Thoracic aorta (tissue), 2 donors: ENCODE measurements at places on chromosomes 16 and 17. TPM values are rescaled to one million over a fixed set of nuclear protein-coding genes. Genes with fewer than 3 reads are reported as not detected.

Gene FOXN1
- total RNA-seq: not detected

Gene KRTAP4-5
- total RNA-seq: not detected

Gene OR2C1
- not detected for total RNA-seq

Gene CEP112
- 19.0 TPM for total RNA-seq

Gene GPR142
- total RNA-seq: not detected

Gene GCGR
- total RNA-seq: not detected

Gene GDPD1
- total RNA-seq: 2.0 TPM

Gene ABCA3
- 25.2 TPM for total RNA-seq

Gene PTGES3L
- total RNA-seq: 1.5 TPM

DNA sequence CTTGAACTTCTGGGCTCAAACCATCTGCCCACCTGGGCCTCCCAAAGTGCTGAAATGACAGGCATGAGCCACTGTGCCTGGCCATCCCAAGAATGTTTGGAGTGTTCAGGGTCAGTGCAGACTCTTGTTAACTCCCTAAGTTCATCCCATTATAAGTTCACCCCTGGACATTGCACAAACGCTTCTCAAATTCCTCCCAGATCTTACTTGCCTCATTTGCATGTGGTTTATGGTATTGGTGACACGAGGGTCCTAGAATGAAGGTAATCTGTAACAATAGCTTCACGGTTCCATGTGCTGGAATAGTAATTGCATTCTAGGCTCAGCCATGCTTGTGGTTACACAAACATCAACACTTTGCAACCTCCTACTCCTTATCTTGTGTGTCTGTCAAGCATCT lies 5.0 kb upstream of the CCDC42 start:
- no peak for DNase-seq

GRCh38 chr16:27232061-27232900 lies 29.0 kb downstream of the KDM8 start:
- DNase-seq: no peak

GRCh38 chr17:83202002-83203000 lies 122.9 kb downstream of the METRNL start:
- peak; percentile 1 for DNase-seq

GRCh38 chr16:2473446-2473926 lies 1.4 kb upstream of the TBC1D24 start:
- DNase-seq: no peak

DNA sequence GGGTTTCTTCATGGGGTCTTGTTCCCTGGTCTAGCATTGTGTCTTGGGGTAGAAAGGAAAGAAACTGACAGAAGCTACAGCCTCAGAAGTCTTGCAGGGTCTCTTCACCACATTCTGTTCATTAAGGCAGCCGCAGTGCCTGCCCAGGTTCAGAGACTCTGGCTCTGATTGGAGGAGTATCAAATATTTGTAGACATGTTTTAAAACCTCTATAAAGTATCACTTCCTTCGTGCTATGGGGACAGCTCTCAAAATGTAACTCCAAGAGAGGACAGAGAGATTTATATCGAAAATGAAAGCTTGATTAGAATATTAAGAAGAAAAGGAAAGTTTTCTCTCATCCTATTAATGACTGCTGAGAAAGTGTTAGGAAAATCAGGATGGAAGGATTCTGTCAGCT lies 107.0 kb upstream of the CACNG3 start:
- DNase-seq: no peak

- DNase-seq: no peak
Observed at GRCh38 chr16:13795131-13795530, 124.8 kb upstream of the ERCC4 start.

DNA sequence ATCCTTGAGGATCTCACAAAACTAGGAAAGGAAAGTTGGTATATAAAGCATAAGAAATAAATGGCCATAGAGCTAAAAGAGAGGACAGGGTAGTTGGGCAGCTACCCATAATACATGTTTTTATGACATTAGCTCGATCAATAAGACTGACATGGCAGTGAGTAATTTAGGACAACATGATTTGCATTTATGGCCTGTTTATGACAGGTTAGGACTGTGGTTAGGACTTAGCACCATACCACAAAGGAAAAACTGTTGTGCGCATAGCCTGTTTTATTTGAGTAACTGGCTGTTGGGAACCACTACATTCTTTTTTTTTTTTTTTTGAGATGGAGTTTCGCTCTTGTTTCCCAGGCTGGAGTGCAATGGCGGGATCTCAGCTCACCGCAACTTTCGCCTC lies 18.0 kb upstream of the TRIM37 start:
- DNase-seq: no peak

- no peak for DNase-seq
Observed at GRCh38 chr17:78268951-78269905, 37.8 kb downstream of the TMEM235 start.

GRCh38 chr16:68231384-68232136 lies 4.4 kb downstream of the ESRP2 start:
- DNase-seq: no peak

DNA sequence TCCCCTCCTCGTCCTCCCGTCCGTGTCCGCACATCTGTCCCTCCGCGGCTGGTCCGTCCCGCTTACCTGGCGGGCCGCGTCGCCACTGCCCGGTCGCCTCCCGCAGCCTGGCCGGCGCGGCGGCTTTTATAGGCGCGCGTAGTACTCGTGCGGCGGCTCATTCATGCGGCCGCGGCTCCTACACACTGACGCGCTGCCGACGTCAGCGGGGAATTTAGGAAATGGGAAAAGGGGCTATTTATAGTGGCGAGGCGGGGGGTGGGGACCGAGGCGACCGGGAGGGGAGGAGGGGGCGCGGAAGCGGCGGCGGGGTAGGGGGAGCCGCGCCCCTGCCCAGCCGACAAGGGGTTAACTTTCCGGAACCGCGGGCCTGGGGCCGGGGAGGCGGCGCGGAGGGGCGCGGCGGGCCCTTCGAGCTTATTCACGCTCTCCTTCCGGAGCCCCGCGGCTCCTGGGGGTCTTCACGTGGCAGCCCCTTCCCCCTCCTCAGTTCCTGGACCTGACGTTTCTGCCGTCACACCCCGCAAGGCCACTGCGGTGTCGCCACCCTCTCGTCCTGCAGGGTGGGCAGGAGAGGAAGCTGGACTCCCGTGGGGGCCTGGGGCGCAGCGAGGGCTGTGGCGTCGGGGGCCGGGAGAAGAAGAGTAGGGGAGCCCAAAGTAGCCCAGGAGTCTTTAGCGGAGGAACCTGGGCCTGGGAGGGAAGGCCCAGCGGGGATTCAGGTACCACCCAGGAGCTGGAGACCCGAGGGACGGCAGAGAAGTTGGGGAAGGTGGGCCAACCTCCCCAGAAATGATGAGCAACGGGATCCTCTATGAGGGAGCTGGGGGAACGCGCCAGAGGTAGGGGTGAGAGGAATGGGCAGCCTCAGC lies 3.6 kb upstream of the HIC1 start:
- DNase-seq: no peak

GRCh38 chr16:50152807-50153595 lies at the start of gene TENT4B:
Gene TENT4B, plus strand, starts transcription at chr16:50153306. Its CDS starts 316 bp downstream, at chr16:50153622.
- DNase-seq: peak; percentile 31

DNA sequence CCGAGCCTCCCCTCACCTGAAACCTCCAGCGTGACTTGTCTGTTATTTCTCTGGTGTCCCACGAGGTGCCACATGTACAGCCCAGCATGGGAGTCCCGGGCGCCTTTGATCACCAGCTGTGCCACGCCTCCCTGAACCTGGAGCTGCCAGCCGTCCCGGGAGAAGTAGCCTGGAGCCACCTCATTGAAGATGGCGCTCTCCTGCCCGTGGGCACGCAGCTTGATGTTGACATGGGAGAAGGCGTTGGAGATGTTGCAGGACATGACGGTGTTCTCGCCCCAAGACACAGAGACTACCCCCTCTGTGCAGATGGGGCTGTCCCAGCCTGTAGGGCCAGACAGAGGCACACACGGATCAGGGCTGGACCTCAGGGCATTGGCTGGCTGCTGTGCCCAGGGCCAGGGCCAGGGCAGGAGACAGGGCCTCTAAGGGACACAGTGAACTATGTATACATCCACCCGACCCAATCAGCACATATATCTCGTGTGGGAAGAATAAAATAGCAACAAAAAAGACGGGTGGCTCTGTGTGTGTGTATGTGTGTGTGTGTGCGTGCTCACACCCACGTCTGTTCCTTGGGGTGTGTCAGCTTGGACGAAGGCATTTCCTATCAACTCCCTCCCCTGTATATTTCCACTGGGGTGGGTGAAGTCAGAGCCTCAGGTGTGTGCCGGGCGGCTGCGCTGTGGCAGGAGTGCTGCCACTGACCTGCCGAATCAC lies 7.3 kb upstream of the CD7 start:
- no peak for DNase-seq

DNA sequence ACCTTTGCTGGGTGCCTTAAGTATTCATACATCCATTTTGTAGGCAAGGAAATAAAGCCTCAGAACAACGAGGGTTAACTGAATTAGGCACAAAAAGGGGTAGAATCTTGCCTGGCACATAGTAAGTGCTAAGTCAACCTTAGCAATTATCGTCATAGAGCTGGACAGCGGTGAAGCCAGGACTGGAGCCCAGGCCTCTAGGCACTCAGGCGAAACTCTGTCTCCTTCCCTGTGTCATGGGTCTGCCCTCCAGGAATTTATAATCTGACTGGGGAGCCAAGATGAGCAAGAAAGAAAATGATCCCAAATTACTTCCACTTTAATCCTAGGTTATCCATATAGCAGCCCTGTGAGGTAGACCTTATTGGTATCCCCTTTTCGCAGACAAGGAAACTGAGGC lies 61.4 kb downstream of the KATNIP start:
- DNase-seq: no peak

- DNase-seq: no peak
Observed at GRCh38 chr17:44829523-44830358, at the start of gene GJC1. Gene GJC1, minus strand, starts transcription at chr17:44830287. Its CDS starts 24,470 bp downstream, at chr17:44805817.

DNA sequence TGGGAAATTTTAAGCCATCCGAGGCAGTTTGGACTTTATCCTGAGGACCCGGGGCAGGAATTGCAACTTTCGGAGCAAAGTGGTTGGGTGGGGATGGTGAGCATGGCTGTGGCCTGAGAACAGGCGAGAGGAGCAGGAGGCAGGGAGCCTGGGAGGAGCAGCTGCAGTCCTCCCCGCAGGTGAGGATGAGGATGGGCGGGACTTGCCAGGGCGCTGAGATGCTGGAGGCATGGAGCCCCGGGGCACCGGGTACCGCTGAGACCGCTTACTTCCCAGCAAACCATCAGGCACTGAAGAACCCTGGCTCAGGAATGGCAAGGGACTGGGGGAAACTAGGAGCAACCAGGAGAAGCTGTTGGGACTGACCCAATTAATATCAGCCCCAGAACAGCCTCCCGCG lies 210.8 kb downstream of the GSG1L start:
- no peak for DNase-seq

DNA sequence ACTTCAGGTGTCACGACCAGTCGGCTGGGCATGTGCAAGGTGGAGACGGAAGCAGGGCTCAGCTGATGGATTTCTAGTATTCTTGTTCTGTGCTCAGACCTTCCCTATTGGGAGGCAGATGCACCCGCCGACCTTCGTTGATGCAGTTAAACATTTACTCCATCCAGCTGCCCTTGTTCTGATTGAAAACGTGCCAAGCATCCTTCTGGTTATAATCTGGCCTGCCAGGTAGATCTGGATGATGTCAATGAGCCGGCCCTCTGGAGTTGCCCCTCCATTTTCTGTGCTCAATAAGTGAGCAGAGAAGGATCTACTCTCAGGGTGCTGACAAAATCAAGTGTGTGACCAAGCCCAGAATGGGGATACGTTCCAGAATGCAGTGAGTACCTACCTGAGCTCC lies 38.3 kb downstream of the CCDC182 start:
- no peak for DNase-seq

- peak; percentile 39 for DNase-seq
Observed at GRCh38 chr17:8698162-8698971, 46.3 kb downstream of the CCDC42 start.

DNA sequence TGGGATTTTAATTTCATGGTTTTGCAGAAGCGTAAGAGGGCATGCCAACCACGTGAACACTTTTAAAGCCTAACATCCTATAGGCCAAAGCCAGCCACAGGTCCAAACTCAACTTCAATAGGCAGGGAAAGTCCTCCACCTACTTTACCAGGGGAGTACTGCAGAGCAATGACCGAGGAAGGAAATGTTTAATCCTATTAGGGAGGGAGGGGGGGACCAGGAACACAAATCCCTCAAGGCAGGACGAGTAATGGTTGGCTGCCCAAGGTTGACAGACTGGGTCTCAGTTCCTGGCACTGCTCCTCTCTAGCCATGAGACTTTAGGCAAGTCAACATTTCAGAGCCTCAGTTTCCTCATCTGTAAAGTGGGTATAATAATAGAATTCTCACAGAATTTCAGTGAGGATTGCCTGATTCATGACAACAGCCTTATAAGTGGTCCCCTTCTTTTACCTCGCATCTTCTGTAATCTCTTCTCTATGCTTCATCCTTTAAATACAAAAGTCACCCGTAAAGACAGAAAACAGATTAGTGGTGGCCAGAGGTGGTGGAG lies 315.8 kb downstream of the HAPSTR1 start:
- no peak for DNase-seq

DNA sequence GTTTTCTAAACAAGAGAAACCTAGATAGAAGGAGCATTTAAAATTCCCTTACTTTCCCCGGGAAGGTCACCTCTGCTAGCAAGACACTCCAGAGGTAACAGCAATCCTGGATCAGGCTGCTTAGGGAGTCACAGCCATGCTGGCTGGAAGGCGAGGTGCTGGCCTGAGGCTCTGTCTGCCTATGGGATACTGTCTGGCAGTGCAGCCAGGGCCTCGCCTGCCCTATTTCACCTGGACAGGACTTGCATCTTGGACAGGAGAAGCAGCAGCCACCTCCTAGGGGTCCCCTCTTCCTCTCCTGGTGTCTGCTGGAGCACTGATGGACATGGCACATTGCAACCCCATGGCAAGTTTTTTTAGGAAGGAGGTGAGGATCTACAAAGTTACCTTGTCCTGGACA lies 15.1 kb downstream of the FA2H start:
- DNase-seq: no peak

GRCh38 chr17:31674717-31675349 lies 184.2 kb downstream of the COPRS start:
- DNase-seq: no peak

GRCh38 chr17:80999536-81000333 lies 8.1 kb downstream of the CHMP6 start:
- no peak for DNase-seq

GRCh38 chr16:14113344-14113743 lies 42.2 kb downstream of the MRTFB start:
- DNase-seq: no peak

GRCh38 chr17:27569257-27569722 lies 61.7 kb upstream of the LGALS9 start:
- no peak for DNase-seq

DNA sequence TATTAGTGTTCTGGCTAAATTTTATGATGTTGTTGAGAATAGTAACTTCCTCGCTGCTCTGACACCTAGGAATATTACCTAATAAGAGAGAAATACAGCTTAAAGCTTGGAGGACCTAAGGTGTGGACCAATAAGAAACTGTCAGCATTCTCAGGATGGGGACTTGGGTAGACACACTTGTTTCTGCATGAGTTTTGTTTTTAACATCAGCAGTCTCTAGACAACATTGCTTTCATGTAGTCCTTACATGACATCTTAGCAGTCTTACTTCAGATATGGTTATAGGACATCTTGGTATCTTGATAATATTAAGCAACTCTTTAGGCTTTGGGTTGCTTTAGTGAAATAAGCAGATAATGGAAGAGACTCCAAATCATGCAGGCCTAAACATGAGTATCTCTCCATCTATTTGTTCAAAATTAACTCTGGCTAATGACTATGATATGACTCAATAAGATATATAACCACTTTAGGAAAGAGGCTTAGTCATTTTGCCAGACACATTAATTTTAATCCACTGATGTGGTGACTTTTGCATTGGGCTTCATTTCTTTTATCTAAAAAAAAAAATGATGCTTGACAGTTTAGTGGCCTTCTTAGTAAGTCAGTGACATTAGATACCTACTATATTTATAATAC lies 84.5 kb downstream of the WNT3 start:
- no peak for DNase-seq
